Upper lobe of left lung (tissue), 6 donors: ENCODE measurements at places on chromosomes 7 and 10.

- DNase-seq: peak; percentile 53
These were observed 100.5 kb upstream of the PPIF start for GRCh38 chr10:79246606-79247275.

- DNase-seq: no peak
These were observed 52.9 kb downstream of the ATOH7 start for GRCh38 chr10:68179016-68179415.

GRCh38 chr10:101828766-101829551 is 10.7 kb upstream of the OGA start:
- DNase-seq: peak; percentile 77

DNA sequence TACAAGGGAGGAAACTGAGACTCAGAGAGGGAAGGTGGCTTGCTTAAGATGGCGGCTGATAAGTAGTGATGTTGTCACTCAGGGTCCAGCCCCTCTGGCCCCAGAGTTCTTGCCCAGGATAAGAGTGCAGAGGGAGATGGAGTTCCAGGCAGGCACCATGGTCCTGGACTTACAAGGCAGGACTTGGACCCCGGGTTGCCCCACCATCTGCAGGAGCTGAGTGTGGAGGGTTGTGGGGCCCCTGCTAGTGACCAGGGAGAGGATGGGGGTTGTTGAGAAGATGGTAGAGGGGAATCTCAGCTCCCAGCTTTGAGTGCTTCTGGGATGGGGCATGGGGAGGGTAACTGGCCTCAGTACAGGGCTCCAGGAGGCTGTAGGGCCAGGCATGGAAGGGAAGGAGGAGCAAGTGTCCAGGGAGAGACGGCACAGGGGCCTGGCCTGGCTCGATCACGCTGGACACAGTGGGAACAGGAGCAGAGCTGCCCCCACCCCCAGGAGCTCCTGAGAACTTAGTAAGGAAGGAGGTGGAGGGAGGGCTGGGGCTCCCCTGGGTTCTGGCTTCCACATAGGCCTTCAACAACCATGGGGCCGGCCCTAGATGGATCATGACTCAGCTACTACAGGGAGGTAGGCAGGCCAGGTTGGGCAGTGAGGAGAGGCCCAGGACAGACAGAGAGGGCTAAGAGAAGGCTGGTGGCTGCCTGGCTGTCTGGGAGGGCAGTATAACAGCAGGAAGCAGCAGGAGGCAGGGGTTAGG is 28.2 kb downstream of the PPIF start:
- DNase-seq: peak; percentile 18

DNA sequence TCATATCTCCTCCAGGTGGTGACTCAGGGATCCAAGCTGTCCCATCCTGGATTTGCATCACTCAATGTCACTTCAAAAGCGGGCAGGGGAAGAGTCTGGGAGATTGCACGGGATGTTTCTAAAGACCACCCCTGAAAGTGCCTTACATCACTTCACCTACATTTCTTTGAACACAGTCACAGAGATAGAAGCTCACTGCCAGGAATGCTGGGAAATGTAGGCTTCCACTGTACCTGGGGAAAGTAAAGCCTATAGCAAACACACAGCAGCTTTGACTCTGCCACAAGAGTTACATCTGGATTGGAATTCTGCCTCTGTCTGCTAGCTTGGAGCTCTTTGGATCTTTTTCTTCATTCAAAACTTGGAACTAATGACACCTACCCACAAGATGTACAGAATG is 300.9 kb downstream of the WDR11 start:
- no peak for DNase-seq

GRCh38 chr7:56033671-56034432 is 17.4 kb downstream of the PSPH start:
- peak; percentile 68 for DNase-seq

- no peak for DNase-seq
These were observed 10.9 kb downstream of the PAPSS2 start for GRCh38 chr10:87670586-87670985.

DNA sequence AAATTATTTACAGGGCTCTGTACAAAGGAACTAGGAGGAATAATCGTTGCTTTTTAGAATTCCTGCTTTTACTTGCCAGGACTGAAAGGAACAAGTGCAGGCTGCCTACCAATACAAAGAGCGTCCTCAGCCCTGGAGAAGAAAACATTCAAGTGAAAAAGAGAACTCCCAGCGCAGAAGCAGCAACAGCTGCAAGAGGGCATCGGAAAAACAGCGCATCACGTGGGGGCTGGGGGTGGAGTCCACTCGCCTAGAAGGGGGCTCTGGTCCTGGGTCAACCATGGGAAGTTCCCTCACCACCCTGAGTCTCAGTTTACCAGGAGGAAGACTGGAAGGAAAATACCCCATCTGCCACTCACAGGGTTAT is 385 bp upstream of the C10orf90 start:
- DNase-seq: no peak
